ENCODE measurements at places on chromosomes 5 and 9.

DNA sequence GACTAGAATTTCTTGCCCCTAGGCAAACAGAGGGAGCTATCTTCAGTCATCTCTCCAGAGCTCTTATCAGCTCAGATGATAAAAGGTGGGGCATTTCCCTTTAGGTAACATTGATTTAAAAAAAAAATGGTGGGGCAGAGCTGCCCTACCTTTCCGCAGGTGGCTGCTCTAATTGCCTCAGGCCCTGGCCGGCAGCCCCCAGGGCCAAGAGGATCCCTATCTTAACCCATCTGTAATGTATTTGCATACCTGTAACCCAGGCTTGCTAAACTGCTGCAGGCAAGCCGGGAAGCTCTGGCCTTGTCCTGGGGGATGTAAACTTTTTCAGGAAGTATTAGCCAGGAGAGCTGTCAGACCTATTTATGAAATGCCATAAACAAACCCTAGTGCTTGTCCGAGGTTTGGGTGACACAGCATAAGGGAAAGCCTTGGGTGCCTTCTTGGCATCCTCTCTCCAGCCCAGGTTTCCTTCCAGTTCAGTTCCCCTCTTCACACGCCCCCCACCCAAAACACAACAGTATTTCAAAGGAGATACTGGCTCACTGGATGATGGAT, 20.9 kb upstream of the ZSWIM6 start:
- DNase-seq, result no peak

GRCh38 chr5:126645132-126645531, 44.4 kb downstream of the PHAX start:
- DNase-seq, result no peak

DNA sequence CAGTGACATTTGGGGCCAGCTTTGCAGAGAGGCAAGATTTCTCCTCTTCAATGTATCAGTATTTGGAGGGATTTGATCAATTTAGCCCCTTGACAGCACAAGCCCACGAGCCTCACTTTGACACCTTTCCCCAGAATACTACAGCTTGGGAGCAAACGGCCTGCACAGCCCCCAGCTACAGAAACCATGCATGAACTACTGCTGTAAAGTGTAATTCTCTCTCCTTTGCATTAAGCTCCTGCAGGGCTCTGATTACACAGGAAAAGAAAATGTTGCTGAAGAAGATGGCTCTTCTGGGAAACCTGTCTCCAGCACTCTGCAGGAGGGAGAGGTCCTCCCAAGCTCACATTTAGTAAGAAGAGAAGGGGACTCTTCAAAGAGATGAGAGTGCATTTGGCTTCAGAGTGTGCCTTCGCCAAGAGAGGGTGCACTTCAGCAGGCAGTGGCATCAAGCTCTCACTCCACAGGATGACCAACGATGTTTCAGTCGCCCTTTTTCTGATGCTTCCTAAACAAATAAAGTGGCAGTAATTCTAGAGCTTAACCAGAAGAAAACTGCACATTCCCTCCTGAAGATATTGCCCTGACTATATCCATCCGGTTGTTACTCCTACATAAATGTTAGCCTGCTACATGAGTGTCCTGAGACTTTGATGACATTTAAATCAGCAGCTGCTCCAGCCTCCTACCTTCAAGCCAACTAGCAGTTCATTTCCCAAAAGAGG, 272.2 kb downstream of the AUH start:
- no peak for DNase-seq

- DNase-seq, result no peak
Measured at GRCh38 chr9:84990850-84991513, 321.5 kb downstream of the NTRK2 start.

- no peak for DNase-seq
Measured at GRCh38 chr5:107687937-107688336, 17.2 kb upstream of the EFNA5 start.

- DNase-seq, result no peak
Measured at GRCh38 chr9:107588393-107588792, 98.8 kb upstream of the KLF4 start.

GRCh38 chr5:11400316-11400715, 503.9 kb downstream of the CTNND2 start:
- no peak for DNase-seq

GRCh38 chr5:123755653-123756317, 243.8 kb downstream of the CSNK1G3 start:
- DNase-seq, result no peak

- DNase-seq, result no peak
Measured at GRCh38 chr5:181233088-181233800, 10.2 kb downstream of the TRIM41 start.

DNA sequence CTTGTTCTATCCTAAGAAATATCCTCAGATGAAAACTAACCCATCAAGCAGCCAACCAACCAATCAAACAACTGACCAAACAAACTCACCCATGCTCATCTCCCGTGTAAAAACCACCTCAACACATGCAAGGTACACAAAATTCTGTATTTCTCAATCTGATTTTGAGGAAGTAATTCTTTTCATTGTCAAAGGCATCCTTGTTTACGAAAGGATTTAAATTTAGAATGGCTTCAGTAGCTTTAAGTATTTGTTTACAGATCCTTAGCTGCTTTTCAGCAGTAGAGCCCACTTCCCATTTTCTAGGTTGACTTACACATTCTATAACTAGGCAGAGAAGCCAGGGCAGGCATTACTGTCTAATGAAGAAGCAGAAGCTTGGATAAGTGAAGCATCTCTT, 78.6 kb downstream of the NTRK2 start:
- DNase-seq, result no peak

DNA sequence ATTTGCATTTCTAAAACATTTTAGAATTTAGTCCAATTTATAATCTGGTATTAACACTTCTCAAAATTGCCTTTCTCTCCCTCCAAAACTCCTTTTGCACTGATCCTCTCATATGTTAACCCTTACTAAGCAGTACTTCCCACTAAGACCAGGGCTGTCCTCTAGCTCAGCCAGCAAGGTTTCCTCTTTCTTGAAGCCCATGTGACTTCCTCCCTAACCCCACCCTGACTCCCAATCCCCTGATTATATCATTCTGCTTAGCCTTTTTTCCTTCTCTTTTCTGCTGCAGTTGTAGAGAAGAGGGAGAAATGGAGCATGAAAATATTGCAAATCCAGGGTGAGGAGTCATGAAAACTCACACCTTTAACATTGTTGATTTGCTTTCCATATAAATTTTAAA, 241.7 kb downstream of the MCTP1 start:
- DNase-seq, result no peak

DNA sequence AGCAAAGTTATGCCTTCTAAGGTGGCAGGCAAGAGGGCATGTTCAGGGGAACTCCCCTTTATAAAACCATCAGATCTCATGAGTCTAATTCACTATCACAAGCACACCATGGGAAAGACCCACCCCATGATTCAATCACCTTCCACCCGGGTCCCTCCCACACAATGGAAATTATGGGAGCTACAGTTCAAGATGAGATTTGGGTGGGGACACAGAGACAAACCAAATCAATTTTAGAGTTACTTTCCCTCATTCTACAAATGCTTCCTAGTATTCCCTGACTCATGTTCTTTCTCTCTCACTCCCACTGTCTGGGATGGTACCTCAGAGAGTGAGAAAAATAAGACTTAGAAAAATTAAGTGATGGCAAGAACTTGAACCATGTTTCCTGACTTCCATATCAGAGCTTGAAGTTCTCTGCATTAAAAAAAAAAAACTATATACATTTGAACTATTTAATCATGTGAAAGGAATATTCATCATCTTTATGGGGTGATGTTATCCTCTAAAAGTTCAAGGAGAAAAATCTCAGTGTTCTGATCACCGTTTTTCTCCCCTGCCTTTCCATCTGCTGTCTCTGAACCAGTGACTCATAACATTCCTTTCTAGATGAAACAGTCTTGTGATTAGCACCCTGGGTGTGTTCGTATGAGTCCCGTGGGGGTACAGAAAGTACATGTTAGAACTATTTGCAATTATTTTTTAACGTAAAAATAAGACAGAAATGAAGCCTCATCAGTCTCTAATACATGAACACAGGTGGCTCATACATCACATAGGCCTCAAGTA, 282.9 kb downstream of the SLF1 start:
- DNase-seq, result no peak

DNA sequence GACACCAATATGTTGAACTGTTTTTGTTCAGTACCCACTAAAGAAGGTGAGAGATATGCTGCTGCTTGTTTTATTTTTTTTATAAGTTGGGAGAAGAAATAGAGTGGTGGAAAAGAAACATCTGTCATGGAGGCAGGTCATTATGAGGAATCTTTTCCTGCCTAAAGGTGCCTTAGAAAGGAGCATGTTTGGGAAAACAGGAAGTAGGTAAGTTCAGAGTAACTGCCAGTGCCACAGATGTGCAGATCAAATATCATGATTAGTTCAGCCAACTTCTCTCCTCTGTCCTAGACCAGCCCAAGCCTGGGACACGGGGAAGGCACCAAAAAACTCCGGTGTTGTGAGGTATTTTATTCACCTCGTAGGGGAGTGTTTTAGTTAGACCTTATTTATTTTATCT, 144.2 kb downstream of the MAN2A1 start:
- DNase-seq, result no peak

DNA sequence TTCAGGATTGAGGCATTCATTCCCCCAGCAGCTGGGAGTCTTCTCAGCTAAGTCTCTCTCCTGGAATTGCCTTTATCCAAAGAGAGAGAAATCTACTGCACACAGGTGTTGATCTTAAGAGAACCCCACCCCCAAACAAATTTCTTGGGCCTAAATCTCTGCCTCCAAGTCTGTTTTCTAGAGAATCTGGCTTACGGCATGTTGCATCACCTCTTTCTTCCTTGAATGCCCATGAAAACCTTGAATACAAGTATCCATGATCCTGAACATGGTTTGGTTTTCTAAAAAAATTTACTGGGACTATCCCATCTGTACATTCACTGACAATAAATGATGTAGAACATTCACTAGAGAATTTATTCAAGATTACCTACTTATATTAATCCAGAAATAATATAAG, 401.6 kb downstream of the PDE4D start:
- no peak for DNase-seq

GRCh38 chr9:134412298-134412711, 86.0 kb downstream of the RXRA start:
- no peak for DNase-seq

DNA sequence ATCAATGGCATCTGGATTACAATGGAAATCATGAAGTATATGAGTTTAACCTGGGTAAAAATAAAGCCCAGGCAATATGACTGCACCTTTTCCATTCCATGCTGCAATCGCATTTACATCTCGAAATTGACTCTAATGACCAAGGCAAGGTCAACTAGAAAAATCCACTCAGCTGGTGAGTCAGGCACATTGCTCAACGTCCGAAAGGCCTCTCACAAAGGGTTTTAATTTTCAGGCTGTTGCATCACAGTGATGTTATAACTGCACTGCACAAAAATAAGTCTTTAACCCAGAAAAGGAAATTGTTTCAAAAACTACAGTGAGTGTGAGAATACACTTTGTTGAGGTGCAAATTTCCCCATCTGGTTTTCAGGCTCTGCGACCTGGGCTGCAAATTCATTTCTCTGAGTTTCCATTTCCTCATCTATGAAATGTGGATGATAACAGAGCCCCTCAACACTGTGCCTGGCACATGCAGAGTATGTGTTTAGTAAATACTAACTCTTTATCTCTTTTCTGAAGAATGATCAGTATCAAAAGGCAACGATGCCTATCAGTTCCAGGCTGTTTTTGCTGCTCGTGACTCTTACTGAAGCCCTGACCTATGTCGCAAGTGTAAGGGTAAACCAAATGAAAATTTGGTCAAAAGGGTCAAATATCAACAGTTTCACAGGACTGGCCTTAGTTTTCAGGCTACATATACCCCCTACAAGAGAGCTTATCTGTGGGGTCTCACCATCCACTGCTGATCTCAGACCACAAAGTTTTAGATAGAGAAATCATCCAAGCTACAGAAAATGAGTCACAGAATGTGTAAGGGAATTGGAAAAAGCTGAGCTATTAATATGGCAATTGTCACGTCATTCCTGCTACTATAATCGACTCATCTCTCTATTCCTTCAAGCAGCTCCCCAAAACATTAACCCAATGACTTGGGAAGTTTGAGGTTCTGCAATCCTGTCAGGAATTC, 4.1 kb downstream of the NFIL3 start:
- no peak for DNase-seq

DNA sequence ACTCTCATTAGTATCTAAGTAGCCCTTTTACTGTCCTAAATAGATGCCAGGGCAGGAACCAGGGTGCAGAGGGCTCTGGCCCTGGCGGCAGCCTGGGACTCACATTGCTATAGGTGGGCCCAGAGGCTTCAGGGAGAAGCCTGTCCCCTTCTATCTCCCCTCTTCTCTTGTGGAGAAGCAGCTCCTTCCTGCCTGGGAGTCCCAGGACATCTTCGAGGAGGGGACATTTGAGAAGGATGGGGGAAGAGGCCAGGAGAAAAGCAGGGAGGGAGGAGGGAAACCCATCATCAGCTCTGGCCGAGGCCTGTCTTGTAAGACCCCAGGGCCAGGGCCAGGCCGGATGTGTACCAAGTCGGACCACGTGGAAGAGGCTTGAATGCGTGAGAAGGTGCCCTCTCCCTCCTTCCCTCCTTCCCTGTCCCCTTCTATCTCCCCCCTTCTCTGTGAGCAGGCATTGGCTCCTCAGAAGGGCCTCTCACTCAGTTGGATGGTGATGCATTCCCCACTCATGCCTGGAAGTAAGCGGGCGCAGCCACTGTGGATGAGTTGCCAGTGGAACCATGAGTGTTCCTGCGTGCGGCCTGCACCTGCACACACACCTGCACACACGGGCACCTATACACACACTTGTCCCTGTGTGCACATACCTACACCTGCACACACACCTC, 20.7 kb upstream of the LPCAT1 start:
- DNase-seq, result no peak

DNA sequence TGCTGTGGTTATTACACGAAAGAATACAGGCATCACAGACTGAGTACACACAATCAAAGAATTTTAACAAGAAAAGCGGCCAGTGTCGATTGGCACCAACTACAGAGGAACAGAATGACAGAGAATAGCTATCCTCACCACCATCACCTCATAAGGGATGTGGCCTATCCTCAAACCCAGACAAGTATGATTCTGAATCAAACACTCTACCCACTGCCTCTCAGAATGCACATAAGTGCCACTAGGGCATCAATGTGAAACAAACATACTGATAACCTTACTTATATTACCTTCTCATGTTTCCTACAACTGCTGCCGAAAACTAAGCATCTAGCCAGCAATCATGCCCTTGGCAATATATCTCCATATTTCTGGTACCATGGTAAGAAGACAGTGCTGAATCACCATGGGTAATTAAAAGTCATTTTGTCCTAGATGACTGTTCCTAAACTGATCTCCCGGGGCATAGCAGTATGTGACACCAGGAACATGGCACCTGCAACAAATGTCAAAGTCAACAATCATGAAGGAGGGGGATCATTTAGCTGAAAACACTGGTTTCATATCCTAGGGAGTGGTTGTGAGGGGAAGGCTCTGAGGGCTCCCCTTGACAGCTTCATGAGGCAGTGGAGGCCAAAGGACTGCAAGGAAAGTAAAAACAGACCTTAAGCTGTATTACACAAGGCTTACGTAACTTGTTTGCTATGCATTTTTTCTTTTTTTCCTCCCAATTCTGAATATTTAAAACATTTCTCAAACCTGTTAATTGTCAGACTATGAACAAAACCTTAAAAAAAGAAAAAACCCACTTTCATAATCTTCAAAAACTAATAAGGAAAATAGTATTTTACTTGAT, 88.3 kb downstream of the LHFPL2 start:
- no peak for DNase-seq

All from stimulated activated CD4-positive, alpha-beta T cell treated with anti-CD3 and anti-CD28 coated beads, Interleukin-12 subunit alpha, Interleukin-12 subunit beta, amount 100 ng/mL, for 4 hours (primary cell).